ENCODE measurements at places on chromosomes 2 and 18.

DNA sequence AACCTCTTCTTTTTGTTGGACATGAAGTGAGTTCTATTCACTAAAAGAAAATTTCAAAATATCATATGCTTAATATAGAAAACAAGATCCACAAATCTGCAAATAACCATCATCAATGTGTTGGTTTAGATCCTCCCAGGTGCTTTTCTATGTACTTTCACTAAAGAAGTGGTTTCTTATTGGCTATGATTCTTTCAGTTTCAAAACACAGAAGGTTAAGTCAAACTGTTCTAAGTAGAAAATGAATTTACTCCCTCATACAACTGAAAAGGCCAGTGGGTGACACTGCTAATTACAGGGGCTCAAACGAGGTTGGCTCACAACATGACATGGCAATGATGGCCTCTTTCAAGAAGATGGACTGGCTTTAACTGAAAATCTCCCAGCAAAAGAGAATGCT, 111.7 kb downstream of the GALR1 start:
- DNase-seq: no peak

DNA sequence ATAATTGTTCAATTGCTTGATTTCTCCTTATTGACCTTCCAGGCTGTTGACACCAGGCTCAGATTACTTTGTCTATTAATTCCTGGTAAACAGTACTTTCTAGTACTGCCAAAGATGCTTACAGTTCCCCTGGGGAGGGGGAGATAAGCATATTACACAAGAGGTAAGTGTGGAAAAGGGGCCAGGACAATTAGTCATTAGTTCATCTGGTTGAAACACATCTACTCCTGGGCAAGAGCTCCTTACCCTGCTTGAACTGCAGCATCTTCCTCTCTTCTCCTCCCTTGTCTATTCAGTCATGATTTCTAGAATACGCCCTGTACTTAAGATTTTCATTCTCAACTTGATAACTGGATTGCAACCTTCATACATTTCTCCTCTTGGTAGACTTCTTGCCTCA, 10.4 kb upstream of the SPATS2L start:
- no peak for DNase-seq

- no peak for DNase-seq
Observed at GRCh38 chr2:21291426-21291825, 167.7 kb downstream of the TDRD15 start.

DNA sequence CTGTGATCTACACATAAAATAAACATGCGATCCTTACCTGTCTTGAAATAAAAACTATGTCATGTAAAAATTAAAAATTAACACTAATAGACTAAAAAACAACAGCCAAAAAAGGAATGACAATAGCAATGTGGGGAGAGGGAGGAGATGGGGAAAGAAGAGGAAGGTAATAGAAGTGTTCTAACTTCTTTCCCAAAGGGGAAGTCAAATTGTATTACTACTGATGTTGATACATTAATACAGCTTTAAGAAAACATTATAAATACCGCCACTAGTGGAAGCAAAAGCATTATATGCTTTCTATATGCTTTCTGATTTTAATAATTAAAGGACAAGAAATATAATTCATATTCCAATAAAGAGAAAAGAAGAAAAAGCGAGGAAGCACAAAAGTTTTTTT, 22.2 kb downstream of the ZNF516 start:
- no peak for DNase-seq

GRCh38 chr2:15041429-15041837, 408.9 kb downstream of the LRATD1 start:
- DNase-seq: peak; percentile 58

DNA sequence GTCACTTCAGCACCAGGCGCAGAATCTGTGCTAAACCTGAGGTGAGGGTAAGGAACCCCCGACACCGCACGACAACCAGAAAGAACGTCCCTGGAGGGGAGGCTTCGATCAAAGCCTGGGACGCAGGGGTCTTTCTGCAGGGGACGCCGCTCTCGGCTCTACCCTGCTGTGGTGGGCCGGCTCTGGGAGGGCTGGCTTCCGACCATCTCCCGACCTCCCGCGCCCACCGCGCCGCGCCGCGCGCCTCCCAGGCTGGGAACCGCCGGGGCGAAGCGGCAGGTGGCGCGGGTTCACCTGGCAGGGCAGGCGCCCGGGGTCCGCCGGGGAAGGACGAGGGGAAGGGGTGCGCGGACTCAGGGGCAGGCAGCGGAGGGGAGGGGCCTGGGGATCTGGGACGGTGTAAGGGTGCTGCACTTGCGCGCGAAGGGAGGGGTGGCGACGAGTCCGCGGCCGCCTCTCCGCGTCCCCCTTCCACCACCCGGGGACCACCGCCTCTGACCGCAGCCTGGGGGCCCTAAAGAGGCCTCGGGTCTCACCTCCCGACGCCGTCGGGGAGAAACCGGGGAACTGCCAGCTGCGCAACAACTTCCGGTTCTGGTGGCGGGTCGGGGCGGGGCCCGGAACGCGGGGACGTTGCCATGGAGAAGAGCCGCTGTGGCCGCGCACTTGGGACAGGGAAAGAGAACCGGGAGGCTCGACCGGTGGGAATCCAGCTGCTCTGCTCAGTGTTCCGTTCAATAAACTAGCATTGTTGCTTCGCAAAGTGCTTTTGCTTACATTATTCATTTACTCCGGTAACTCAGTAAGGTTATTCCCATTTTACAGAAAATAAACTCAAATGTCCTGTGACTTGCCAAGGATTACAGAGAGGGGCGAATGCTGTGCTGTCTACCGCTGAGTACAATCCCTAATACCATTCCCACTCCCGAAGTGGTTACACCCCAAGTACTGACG, at the start of gene ZNF396:
TSS of gene ZNF396 (minus strand) at position 596 of the 954 bp plus-strand sequence. CDS start 3,045 bp downstream, outside the sequence.
- DNase-seq: peak; percentile 68

DNA sequence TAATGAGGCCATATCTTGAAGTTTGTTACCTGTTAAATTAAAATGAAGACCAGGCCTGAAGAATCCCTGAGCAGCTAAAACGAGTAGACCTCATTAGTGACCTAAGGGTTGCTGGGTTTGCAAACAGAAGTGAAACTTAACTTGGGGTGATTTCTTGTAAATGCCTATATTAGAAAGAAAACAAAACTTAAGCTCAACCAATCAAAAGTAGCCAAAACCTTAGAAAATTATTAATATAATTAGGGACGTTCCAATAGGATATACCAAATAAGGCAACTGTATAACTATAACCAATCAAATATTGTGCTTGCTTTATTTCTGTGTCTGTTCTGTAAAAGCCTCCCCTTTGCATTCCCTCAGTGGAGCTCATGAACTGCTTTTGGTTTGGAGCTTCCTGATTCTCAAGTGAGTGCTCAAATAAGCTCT, 137.9 kb upstream of the VRK2 start:
- DNase-seq: no peak

- DNase-seq: no peak
Observed at GRCh38 chr2:99942561-99943347, 199.6 kb downstream of the AFF3 start.

DNA sequence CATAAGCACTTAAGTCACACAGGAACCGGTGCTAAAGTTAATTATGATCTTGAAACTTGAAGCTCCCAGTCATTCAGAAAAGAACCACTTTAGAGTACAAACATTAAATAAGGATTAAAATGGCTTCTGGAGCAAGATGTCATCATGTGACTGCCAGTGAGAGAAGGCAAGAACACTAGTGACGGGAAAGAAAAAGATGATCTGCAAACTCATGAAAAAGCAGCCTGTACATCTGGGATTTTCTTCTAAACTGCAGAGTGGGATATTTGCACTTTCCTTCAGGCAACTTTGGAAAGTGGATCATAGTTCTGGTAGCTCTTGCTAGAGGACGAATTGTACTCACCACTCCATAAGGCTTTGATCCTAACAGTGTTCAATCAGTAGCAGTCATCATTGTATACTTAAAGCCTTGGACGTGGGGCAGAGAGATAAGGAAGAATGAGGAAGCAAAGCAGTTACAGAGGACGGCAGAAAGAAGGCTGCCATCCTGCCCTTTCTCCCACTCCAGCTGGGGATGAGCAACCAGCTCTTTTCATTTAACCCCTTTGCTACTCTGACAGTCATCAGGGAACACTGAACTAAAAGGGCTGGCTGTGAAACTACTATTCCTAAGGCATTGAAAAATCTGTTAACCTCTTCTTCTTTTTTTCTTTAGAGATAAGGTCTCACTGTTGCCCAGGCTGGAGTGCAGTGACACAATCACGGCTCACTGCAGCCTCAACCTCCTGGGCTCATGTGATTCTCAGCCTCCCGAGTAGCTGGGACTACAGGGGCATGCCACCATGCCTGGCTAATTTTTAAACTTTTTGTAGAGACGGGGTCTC, 18.1 kb downstream of the ABHD3 start:
- no peak for DNase-seq

DNA sequence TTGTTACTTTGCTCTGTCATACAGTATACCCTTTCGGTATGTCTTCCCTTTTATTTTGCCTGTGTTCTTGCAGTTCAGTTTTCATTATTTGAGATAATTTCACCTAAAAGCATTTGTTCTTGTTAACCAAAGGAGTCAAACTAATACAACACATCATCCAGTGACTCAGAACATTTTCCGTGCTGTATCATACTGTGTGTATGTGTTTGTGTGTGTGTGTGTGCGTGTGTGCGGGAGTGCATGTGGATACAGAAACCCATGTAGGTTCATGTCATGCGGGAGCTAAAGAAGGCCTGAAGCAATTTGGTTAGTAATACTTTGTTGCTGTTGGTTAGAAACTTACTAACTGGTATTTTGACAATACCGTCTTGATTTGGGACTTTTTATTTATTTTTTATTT, 60.0 kb downstream of the CEP192 start:
- no peak for DNase-seq

GRCh38 chr18:59301929-59302328, 16.5 kb downstream of the CPLX4 start:
- DNase-seq: no peak

DNA sequence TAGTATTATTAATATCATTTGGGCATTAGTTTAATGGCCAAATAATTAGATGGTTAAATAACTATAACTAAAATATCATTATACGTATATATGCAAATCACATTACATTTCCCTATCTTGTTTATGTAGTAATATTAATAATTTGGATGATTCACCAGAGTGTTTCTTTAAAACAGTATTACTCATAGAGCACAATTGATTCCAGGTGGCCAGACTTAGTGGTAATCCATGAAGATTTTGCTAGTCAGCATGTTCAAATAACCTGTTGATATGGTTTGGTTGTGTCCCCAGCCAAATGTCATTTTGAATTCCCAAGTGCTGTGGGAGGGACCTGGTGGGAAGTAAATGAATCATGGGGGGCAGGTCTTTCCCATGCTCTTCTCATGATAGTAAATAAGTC, 782.3 kb downstream of the LRP1B start:
- no peak for DNase-seq

- no peak for DNase-seq
Observed at GRCh38 chr2:228548230-228548629, 366.7 kb upstream of the SPHKAP start.

DNA sequence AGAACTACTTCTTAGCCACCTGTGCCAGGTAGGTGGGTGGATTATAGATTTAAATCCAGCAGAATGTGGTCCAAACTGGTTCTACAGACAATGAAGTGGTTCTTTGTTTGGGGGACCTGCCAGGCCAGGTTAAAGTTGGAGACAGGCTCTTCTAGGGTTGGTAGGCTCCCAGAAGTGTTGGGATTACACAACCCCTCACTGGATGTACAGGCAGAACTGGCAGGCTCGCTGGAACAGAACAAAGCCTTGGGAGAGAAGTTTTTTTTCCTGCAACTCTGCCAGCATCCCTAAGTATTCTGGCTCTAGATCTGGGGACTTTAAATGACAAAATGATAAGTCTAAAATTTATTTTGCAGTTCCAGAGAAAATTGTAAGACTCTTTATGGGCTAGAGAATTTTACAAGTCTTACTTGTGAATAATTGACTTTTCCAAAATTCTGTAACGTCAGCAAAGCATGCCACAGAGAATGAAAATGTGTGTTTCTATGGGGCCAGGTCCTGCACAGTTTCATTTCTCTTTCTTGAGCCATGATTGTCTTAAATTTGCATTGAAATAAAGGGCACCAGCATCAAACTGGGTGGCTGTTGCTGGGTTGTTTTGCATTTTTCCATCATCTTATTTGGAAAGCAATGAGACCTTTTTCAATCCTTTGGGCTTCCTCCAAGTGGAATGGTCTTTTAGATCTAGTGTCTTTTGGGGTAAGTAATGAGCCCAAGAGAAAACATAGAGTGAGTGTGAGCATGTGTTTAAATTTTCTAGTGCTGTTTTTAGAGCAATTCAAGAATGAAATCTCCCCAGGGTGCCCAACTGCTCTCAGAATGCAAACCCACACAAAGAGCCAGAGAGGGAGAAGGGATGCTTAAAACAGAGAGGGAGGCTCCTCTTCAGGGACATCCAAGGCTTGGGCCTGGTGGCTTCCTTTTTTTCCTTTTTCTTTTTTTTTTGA, 32.4 kb upstream of the ATL2 start:
- peak; percentile 41 for DNase-seq

- DNase-seq: no peak
Observed at GRCh38 chr2:1459727-1460126, 46.5 kb downstream of the TPO start.

- DNase-seq: no peak
Observed at GRCh38 chr2:164770421-164770916, 71.2 kb downstream of the COBLL1 start.

DNA sequence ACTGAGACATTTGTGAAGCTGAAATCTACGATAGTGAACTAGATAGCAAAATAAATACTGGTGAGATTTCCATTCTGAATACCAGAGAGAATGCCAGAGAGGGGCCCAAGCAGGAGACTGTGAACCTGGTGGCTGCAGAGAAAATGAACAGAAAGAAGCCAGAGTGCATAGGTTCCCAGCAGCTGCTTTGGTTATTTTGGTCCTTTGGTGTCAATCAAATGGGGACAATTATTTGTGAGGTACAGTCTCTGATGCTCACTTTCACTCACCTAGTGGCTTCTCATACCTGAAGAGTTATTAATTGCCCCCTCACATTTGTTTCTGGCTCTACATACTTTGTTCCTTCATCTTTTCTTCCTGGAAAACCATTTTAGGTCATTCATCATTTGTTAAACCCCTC, 812.1 kb downstream of the CPS1 start:
- no peak for DNase-seq

DNA sequence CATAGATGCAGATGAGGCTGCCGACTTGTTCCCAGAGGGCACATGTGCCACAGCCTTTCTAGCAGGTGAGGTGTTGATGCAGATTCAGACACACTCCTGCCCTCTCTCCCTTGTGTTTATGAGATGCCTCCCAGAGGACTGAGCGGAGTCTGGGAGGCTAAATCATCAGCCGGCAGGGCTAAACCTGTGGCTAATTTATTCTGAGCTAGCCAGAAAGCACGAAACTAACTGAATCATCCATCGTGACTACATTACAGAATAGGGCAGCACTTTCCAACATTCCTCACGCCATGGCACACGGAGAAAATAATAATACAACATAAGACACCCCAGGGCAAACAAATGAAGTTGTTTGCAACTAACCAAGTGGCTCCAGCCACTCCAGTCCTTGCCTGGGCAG, 101.7 kb upstream of the FZD7 start:
- DNase-seq: no peak

- DNase-seq: no peak
Observed at GRCh38 chr18:62556397-62556796, 33.6 kb downstream of the ZCCHC2 start.

DNA sequence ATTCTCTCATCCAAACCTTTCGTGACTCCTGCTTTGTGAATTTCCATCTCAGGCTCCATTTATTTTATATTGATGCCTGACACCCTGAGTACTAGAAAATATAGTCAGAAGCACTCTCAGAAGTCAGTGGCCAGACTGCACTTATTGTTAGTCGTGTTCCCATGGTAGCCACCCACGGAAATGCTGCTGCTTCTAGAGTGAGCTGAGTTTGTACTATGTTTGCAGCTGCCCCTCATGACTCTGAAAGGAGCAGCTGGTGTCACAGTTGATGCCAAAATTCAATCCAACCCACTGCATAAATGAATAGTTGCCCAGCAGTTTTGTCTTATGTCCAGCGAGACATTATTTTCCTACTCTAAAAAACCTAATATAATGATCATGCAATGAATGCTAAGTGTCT, 265.2 kb upstream of the SPHKAP start:
- DNase-seq: peak; percentile 67

All from hindlimb muscle (tissue), 1 donor.